ENCODE measurements at places on chromosomes 4 and X. TPM values are rescaled to one million over a fixed set of nuclear protein-coding genes. Genes with fewer than 3 reads are reported as not detected.

DNA sequence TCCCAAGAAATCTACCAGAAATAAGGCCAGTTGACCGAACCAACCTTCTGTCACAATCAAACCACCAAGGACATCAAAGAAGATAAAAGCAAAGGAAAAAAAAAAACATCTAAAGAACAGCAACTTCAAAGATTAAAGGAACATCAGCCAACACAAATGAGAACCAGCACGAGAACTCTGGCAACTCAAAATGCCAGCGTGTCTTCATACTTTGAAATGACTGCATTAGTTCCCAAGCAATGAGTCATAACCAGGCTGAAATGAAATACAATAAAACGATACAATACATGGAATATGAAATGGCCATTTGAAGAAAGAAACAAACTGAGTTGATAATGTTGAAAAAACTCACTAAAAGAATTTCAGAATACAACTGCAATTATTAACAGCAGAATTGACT is 611.6 kb upstream of the GRIA3 start:
- DNase-seq: no peak

GRCh38 chrX:45710081-45710801 is 509.6 kb upstream of the DIPK2B start:
- DNase-seq: no peak

GRCh38 chr4:108703370-108703769 is 53.0 kb downstream of the OSTC start:
- no peak for DNase-seq

SPATA18 gene
- 1.9 TPM for total RNA-seq

GRCh38 chrX:1686642-1687041 is 71.8 kb downstream of the ASMT start:
- no peak for DNase-seq

DNA sequence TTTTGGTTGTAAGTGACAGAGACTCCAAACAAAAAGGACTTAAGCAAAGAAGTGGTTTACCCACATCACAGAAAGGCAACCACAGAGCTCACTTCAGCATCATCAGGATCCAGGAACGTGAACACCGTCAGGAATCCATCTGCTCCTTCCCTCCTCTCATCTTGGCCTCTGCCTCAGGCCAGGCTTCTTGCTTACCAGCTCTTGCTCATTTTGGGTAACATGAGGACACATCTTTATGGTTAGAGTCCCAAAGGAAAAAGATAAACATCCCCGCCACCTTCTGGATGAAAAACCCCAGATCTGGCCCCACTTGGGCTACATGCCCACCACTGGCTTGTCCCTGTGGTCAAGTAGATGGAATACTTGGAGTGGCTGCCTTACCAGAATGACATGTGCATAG is 176.8 kb upstream of the RPL34 start:
- no peak for DNase-seq

ENPP6 gene
- total RNA-seq: under 0.01 TPM

DNA sequence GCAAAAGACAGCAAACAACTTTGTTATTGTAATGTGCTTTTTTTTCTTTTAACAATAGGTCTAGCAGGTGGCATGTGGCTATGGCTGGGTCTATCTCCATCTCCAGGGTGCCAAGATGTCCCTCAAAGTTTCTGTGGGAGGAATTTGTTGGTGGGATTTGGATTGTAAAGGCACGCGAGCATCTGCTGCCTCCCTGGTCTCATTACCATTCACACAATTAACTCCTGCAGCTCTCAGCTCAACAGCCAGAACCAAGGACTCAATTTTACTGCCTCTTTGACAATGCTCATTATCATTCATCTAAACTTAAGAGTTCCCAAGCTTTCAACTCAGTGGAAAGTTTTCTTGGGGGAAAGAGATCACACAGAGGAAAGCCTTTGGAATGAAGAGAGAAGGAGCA is 10.9 kb upstream of the PCDH18 start:
- DNase-seq: no peak

GRCh38 chrX:71618303-71618721 is at the start of gene CXCR3:
TSS of gene CXCR3 (minus strand) at chrX:71618511. CDS start at chrX:71618449, 62 bp downstream.
- no peak for DNase-seq

Measured in dermis microvascular lymphatic vessel endothelial cell (primary cell).